GM12891 (cell line): ENCODE measurements at places on chromosomes 4 and X.

DNA sequence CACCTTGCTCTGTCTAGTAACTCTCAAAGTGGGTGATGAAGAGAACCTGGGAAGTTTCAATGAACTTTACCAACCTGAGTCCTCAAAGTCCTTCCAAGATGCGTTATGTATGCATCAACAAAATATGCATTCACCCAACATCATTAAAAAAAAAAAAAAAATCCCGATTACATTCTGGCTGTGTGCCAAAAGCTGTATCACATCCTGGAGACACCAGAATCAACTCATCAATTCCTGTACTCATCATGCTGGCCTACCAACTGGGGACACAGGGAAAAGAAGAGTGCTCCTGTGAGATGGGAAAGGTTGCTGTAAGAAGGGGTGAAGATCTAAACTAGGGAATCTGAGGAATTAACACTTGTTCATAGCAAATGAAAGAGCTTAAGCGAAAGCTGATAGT lies 16.5 kb downstream of the UNC5C start:
- no peak for DNase-seq

DNA sequence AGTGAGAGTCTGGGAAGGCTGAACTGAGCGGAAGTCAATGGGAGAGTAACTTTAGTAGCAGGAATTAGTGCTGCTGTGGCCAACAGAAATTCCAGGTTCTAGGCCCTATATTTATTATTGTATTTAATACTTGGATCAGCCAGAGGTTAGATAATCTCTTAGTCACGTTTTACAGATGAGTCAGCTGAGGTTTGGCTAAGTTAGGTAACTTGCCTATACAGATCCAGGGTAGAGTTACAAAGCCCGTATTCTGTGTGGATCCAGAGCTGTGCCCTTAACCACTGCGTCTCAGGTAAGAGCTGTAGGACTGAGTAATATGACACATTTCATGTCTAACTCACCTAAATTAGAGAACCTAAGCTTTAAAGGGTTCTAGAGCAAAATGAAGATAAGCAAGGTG lies 20.5 kb downstream of the PSMD10 start:
- DNase-seq: no peak

GRCh38 chr4:169677150-169677748 lies 56.9 kb downstream of the CLCN3 start:
- no peak for DNase-seq

GRCh38 chr4:159009521-159009920 lies 93.4 kb upstream of the RAPGEF2 start:
- no peak for DNase-seq

DNA sequence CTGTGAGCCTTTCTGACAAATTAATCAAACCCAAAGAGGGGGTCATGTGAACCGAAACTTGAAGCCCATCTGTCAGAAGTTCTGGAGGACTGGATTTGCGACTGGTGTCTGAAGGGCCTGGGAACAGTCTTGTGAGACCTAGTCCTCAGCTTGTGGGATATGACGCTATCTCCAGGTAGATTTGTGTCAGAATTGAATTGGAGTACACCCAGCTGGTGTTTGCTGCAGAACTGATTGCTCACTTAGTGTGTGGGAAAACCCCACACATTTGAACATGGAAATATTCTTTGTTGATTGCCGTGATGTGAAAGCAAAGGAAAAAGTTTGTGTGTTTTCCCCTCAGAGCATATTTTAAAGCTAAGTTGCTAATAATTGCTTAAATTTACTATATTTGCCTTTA lies 30.3 kb upstream of the TMSB15B start:
- no peak for DNase-seq

- DNase-seq: no peak
These were observed 75.0 kb upstream of the FAM9C start for GRCh38 chrX:13119386-13119785.

DNA sequence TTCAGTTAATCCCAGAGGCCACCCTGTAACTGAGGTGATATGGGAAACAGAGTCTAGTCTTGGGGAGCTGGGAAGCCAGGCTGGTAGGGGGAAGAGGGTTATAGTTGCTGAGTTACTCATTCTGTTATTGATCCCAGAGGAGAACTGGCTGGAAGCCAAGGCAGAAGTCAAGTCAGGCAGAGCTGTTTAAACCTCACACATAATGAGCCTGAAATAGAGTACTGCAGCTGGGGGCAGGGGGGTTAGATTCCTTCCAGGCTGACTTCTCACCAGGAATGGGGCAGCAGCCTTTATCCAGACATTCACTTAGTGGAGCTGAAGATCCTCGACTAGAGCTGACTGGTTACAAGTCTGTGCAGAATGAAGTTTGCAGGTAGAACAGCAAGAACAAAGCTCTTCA lies 144.9 kb downstream of the C4orf33 start:
- no peak for DNase-seq

DNA sequence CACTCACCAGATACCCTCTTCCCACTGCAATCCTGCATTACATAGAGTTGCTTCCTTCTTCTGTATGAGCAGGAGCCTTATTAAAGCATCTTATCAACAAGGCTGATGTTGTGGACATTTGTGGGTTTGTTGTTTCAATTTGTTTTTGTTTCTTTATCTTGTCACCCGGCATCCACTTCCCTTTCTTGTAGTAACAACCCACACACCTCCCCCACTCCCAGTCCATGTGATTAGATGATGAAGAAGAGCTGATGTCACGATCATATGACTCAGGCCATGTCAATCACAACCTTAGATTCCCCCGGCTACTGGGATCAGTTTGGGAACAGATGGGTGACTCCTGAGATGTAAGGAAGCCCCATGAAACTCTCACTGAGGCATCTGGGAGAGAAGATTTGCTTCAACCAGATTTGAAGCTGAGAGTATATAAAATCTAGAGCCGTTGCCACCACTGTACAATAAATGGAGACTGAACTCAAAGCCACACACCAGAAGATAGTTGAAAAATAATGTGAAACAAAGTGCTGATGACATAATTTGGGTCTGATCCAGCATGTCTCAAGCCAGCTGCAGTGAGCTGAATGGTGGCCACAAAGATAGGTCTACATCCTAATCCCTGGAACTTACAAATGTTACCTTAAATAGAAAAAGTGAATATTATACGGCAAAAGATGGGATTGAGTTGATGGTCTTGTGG lies 34.1 kb upstream of the SRD5A3 start:
- no peak for DNase-seq

DNA sequence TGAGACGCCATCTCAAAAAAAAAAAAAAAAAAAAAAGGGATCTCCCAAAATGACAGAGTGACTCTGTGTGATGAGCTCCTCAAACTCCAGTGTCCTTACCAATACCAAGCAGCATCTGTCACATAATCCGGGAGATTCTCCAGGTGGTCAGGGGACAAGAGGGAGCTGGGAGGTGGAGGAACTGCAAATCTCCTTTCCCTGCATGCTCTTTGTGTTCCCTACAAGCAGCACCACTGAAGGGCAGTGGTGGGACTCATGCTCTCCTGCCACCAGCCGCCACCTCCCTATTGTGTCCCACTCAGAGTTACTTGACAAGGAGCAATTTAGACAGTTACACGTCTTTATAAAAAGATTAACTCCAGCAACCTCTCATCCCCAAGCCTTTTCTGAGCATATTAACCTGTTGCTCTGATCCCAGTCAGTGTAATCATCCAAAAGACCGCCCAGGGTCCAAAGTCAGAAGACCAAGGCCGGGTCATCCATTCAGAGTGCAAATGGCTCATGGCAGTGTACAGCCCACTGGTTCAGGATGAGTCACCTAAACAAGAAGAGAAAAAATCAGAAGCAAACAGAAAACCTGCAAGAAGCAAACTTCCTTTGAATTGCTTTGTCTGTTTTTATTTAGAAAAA lies 23.6 kb downstream of the MGST2 start:
- DNase-seq: no peak

DNA sequence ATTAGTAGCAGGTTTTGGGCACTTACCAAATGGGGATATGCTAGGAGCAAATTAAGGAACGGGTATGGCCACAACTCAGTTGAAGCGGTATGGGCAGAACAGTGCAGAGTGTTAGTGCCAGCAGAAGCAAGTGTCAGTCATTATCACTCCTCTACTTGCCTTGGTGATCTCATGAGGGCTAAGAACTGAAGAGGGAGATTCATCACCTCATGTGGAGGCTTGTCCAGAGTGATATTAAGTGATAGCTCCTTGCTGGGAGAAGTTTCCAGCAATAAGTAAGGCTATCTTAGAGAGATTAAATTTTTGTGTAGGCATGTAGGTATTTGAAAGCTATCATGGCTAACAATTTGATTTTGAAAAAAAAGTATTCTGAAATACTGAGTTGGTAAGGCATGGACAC lies 615.4 kb upstream of the SMIM31 start:
- no peak for DNase-seq

- no peak for DNase-seq
These were observed 173.1 kb upstream of the SLIT2 start for GRCh38 chr4:20078644-20079043.

GRCh38 chr4:176270669-176271068 lies 1.6 kb upstream of the ASB5 start:
- no peak for DNase-seq

- no peak for DNase-seq
These were observed 1160.2 kb upstream of the ADGRL3 start for GRCh38 chr4:60039908-60040307.

- DNase-seq: no peak
These were observed 290.2 kb downstream of the USP46 start for GRCh38 chr4:52368895-52369294.

- DNase-seq: no peak
These were observed 125.0 kb upstream of the EDNRA start for GRCh38 chr4:147355847-147356246.

- DNase-seq: no peak
These were observed 51.4 kb downstream of the SHROOM4 start for GRCh38 chrX:50762578-50762977.

- DNase-seq: no peak
These were observed 67.4 kb downstream of the APBB2 start for GRCh38 chr4:41146716-41147506.
